ENCODE measurements at places on chromosomes 7 and 10. TPM values are rescaled to one million over a fixed set of nuclear protein-coding genes. Genes with fewer than 3 reads are reported as not detected.

CRHR2 gene
- total RNA-seq, result not detected

TRIL gene
- not detected for total RNA-seq

CCDC146 gene
- 1.0 TPM for total RNA-seq

GPR26 gene
- total RNA-seq, result not detected

TMEM273 gene
- total RNA-seq, result 78.7 TPM

ARID5B gene
- 33.1 TPM for total RNA-seq

Data from activated CD8-positive, alpha-beta memory T cell treated with anti-CD3 and anti-CD28 coated beads for 36 hours (primary cell).